NB4 (cell line): ENCODE measurements at places on chromosomes 7 and 10.

GRCh38 chr10:73545357-73545756 is 45.8 kb downstream of the USP54 start:
- DNase-seq: no peak

DNA sequence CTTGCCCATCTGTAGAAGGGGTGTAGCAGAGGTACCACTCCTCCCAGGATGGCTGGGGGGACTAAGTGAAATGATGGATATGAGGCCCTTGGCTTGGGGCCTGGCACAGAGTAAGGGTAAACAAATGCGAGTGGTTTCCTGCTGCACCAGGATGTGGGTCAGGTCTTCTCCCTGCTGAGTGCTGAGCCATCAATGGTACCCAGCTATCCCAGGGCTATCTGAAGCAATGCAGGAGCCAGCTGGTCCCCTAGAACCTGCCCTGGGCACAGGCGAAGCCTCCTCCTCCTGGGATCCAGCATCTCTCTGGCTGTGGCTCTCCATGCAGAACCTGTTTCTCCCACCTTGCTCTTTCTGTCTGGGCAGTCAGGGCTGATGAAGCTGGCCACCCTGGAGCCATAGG is 20.9 kb upstream of the GOLGA7B start:
- no peak for DNase-seq

- DNase-seq: no peak
These were observed 623.7 kb downstream of the TYW1 start for GRCh38 chr7:67620216-67620933.

DNA sequence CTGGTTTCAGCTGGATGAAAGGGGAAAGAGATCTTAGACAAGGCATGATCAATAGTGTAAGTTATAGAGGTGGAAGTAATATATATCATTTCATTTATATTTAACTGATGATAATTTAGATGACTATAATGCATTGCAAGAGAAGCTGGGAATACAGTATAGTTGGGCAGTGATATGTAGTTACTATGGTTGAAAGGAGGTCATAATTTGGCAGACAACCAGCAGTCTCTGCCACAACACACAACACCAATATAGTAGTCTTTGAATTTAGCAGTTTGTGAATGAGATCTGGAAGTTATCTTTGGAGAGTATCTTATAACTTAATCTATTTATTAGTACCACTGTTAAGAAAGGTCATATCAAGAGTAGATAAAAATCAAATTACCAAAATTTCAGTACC is 39.9 kb downstream of the TAX1BP1 start:
- no peak for DNase-seq

DNA sequence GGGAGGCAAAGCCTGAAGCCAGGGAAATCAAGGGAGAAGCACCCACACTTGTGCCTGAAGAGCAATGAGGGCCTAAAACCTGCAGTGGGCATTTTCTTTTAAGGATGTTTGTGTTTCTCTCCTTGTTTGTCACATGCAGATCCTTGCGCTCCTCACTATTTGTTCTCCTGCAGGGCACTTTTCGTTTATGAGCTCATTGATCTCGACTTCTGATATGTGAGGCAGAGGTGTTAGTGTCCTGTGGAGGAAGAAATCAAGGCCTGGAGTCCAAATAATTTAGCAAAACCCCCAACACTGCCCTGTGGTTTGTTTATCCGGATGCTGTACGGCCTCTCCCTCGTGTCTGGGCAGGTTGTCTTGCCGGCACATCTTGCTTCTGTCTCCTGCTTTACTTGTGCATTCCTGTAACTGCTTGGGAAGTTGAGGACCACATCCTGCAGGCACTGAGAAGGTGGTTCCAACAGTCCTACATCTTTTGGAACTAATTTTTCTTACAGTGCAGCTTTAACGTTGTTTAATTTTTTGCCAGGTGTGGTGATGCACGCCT is 13.7 kb downstream of the UBE3C start:
- DNase-seq: no peak
